Skin of body (tissue), 3 donors: ENCODE measurements at places on chromosomes 16 and 17. TPM values are rescaled to one million over a fixed set of nuclear protein-coding genes. Genes with fewer than 3 reads are reported as not detected.

DNA sequence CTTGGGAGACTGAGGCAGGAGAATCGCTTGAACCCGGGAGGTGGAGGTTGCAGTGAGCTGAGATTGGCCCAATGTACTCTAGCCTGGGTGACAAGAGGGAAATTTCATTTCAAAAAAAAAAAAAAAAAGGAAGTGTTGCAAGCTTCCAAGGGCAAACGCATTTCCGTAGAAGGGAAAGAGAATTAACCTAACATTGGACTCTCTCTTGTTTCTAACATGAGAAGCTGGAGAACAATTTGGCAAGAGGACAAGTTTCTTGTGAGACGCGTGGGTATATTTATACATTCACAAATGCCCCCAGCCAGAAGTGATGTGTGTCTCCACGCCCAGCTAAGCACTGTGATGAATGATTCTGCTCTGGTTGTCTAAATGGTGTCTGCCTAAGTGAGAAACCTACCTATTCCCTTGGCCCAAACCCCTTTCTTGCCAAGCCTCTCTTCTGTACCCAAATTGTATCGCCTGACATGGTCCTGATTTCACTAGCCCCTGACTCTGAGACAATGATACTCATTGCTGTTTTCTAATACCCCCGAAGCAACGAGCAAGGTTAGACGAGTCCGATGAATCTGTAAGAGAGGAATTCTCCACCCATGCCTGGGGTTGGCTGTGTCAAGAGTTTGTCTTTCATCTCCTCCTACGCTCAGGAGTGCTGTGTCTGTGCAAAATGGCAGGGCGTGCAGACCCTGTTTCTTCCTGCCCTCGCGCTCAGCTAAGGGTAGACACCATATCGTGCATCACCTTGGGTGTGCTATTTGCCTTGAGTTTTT is 14.2 kb upstream of the ST6GALNAC2 start:
- DNase-seq: no peak

DNA sequence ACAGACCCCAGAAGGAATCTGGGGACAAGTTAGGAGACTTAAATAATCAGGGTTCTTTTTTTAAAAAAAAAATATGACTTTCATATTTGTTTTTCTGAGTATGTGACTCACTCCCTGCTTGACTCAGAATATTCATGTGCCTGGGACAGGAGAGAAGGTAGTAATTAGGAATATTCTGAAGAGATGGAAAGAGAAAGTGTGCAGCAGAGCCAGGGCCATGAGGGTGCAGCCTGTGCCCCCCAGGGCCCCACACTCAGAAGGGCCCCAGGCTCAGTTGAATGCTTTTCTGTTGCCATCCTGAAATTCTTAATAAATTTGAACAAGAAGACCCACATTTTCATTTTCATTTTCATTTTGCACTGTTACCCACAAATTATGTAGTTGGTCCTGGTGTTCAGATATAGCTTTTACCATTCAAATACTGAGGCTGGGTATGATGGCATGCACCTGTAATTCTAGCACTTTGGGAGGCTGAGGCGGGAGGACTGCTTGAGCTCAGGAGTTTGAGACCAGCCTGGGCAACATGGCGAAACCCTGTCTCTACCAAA is 11.5 kb upstream of the LONP2 start:
- DNase-seq: no peak

- no peak for DNase-seq
These were observed 29.4 kb downstream of the PPM1E start for GRCh38 chr17:58785097-58785496.

DNA sequence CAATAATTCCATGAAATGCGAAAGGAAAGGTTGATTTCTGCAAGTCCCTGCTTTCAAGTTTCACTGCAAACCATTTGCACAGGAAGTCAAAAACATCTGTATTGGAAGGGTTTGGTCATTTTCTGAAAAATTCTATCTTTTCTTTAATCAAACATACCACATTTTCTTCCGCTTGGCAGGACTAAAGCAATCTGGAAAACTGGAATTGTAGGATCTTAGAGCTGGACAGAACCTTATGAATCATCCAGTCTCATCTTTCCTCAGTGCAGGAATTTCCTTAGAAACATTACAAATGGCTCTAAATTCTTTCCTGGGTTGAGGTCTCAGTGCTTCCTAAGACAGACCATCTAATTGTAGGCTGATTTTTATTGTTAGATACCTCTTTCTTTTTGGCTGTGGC is 111.5 kb upstream of the ELAC2 start:
- no peak for DNase-seq

- DNase-seq: peak; percentile 46
These were observed 17.3 kb downstream of the SOCS3 start for GRCh38 chr17:78342449-78343186.

- DNase-seq: no peak
These were observed 119.6 kb upstream of the CHMP6 start for GRCh38 chr17:80872001-80872500.

- no peak for DNase-seq
These were observed at the start of gene NOL3 for GRCh38 chr16:67170168-67170948. Gene NOL3 (plus strand): TSS chr16:67170538.

- DNase-seq: no peak
These were observed 50.1 kb downstream of the TOM1L2 start for GRCh38 chr17:17922070-17922614.

DNA sequence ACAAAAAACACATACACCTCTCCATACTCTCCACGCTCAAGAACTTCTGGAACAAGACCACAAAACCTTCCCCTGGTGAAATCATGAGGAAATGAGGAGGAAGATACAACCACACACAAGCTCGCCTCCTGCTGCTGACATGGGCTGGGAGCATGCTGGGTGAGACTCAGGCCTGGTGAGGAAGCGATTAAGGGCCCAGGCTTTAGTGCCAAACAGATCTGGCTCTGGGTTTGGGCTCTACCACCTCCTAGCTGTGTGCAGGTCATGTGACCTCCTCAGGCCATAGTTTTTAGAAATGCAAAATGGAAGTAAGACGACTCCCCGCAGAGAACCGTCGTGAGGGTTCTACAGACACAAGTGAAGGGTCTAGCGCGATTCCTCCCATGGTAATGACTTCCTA is 41.3 kb downstream of the VAC14 start:
- no peak for DNase-seq

DNA sequence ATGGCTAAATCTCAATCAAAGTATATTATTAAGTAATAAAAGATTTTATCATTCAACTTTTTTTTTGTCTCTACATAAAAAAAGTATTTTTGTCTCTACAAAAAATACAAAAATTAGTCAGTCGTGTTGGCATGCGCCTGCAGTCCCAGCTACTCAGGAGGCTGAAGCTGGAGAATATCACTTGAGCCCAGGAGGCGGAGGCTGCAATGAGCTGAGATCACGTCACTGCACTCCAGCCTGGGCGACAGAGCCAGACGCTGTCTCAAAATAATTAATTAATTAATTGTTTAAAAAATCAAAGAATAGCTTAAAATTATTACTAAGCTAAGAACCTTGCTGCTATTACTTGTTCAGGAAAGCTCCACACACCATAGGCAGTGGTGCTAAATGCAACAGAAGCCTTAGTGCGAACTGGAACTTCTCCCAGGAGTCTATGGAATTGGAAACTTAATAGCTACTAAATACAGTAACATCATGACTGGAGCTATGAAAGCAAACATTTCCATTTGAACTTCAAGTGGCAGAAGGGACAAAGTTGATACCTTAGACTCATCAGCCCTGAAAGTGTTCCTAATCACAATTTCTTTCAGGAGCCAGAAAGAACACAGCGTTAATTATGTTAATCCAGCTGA is 22.6 kb downstream of the ADCY9 start:
- no peak for DNase-seq

DNA sequence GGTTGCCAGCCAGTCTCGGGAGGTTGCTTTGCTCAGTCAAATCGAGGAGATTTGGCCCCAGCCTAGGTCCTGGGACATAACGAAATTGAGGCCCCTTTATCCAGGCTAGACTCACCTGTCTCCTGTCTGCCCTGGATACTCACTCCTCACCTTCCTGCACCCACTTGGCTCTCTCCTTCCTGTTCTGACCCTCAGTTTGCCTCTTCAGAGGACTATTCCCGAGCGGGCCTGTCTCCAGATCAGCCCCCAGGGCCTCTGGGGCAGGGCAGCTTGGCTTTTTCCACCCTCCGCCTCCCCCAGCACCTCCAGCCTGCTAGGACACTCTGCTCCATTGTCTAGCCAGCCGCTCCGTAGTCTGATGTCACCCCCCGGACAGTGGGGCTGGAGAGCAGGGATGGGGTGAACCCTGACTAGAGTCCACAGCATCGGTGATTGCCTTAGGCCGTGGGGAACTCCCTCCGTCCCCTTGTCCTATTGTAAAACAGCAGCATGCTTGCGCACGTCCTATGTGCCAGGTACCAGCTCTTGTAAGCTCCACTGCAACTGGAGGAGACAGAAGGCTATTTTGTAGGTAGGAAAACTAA is 8.8 kb downstream of the WFIKKN2 start:
- DNase-seq: no peak

- no peak for DNase-seq
These were observed 44.9 kb upstream of the TANGO6 start for GRCh38 chr16:68798398-68798797.

DNA sequence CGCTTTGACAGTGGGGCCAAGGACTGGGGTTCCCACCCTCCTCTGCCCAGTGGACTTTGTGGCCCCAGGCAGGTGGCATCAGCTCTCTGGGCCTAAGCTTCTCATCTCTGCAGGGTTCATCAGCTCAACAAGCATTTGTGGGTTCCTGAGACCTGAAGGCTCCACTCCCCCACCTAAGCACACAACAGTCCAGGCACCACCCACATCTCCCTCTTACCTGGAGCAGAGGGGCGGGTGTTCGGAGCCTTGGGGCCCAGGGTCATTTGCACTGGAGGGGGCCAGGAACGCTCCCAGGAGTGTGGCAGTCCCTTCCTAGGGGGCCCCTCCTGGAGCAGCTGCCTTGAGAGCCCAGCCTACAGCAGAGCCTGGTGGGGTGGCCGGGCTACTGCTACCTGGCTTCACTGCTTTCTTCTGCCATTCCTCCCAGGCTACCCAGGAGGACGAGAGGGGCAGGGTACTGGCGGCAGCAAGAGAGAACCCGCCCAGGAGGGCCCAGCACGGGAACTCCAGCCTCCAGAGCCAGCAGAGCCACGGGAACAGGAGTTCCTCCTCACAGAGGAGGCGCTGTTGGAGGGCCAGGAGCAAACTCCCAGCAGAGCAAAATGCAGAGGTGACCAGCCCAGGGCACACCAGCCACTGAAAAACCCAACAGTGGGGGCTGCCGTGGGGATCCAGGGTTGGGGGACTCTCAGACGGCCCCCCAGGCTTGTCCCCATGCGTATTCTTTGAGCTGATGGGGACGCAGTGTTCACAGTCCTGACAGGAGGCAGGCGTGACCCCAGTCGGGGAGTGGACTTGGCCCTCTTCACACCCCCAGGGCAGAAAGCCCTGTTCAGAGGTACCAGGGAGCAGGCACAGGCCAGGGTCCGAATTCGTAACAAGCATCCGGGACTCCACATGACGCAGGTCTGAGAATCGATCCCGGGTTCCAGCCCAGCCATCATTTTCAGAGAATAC is 35.1 kb upstream of the SLC38A10 start:
- no peak for DNase-seq

GRCh38 chr16:88908307-88908706 is 41.8 kb upstream of the PABPN1L start:
- DNase-seq: no peak

DNA sequence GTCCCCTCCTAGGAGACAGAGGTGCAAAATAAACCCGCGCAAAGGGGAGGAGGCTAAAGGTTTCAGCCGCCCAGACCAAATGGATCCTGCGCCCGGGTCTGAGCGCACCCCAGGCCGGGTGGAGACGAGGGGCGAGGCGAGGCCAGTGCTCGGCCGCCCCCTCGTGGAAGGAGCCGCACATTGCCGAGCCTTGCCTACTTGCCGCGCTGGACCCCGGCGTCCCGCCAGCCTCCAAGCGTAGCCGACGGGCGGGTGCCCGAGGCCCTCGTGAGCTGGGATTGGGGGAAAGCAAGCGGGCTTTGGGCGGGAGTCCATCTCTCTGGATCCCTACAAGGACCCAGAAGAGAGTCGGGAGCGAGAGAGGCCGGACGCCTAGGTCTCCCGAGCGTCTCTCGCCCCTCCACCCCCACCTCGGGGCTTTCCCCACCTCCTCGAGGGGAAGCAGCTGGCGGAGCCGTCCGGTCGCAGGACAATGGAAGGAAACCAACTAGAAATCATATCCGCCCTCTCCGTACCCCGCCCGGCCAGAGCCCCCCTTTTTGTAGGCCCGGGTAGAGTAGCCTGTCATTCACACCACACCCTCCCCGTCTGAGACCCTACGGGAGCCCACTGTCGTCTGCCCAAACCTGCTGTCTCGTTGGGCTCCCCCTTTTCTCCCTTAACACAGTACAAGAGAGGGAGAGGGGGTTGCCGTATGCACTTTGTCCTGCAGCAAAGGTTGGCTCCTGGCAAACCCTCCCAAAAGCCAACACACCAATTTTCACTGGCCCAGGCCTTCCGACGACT is 664 bp upstream of the BCL6B start:
- DNase-seq: peak; percentile 50

DNA sequence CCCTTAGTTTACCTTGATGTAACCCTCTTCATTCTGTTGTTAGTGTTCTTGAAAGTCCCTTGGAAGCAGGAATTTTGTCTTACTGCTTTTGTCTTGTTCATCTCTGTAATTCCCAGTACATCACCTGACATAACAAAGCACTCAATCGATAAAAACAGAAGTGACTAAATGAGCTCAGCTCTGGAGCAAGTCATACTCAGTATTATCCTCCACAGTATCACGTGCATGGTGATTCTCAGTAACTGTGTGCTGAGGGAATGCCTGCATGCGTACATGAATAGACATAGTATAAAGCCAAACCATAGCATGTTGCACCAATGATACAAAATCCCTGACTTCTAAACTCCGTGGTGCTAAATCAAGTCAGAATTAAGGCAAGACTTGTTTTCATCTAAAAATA is 7.2 kb downstream of the KRT38 start:
- no peak for DNase-seq

DNA sequence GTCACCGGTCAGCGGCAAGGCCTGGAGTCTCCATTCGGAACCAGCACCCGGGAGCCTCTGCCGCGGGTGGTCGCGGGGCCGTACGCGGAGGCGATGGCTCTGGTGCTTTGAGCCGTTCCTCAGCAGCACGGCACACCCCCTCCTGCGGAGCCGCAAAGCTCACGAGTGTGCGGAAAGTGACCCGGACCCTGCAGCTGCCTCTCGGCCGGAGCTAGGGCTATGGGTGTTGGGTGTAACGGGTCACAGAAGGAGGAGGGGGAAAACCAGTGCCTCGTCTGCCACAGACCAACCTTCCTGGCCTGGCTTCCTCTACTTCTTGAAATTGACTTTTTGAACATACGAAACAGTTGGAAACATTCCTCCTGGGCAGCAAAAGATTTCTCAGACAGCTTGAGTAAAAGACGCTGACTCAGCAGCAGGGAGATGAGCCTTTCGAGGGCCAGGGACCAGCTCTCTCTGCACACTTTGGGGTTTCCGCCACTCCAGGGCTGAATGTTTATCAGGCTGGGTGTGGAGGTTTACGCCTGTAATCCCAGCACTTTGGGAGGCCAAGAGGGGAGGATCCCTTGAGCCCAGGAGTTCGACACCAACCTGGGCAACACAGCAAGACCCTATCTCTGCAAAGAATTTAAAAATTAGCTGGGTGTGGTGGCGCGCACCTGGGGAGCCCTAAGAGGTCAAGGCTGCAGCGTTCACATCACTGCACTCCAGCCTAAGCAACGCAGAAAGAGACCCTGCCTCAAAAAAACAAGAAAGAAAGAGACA is 26.4 kb upstream of the PITPNA start:
- DNase-seq: no peak

GRCh38 chr17:68541816-68542215 is 29.6 kb downstream of the PRKAR1A start:
- DNase-seq: no peak

Gene CACNA1H
- 12.6 TPM for total RNA-seq

Gene TBC1D3K
- total RNA-seq: not detected

Gene DPEP1
- 2.4 TPM for total RNA-seq

Gene DOC2B
- 4.4 TPM for total RNA-seq

Gene VPS9D1
- 3.5 TPM for total RNA-seq

Gene LRRC59
- total RNA-seq: 44.6 TPM

Gene USP36
- total RNA-seq: 43.3 TPM

Gene KCNH6
- total RNA-seq: not detected

Gene CD68
- 9.2 TPM for total RNA-seq
